ENCODE measurements at places on chromosomes 16 and 17.
A peak's percentile ranks its signal among the peaks of the same experiment; 100 is the strongest.

- no peak for DNase-seq
Observed at GRCh38 chr16:85992359-85992758, 93.4 kb downstream of the IRF8 start.

GRCh38 chr16:10833271-10833670, 14.7 kb upstream of the TVP23A start:
- no peak for DNase-seq

DNA sequence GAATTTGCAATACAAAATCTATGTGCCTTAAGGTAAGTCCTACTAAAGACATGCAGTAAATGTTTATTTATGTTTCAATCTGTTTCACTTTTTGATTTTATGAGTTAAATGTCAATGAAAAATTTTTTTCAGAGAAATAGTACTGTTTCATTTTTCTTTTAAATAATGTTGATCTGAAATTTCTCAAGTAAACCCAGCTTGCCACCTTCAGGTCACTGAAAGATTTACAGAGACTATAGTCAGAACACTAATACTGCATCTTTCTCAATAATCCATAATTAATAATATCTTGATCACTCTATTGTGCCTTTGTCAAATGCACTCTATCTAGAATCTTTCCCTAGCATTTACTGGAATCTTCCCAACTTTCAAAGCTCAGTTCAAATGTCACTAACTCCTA, 6.5 kb upstream of the DHX40 start:
- DNase-seq, result no peak

DNA sequence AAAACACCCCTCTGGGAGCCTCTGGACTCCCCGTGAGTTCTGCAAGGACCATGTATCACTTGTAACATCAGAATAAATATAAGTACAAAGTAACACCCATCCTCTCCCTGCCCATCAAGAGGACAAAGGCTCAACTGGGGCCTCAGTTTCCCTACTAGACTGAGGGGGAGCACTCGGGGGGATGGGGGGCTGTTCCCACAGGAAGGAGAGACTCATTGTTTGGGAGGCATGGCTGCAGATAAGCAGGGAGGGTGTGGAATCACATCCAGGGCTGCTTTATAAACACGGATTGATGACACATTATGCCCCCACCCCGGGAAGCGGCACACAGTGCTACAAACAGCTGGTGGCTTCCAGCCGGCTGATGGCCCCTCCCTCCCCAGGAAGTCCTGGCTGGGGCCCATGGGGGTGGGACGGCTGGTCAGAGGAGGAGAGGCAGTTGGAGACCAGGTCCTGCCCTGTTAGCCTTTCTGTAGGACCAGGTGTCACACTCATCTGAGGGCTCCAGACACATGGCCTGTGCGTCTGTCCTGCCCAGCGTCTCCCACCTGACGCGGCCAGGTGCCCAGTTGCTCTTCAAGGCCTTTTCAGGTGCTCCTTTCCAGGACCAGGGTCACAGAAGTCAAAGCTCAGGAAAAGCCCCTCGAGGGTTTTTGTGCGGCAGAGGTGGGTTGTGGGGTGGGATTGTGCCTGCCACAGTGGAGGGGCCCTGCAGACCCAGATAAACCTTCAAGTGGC, 1.3 kb upstream of the MPG start:
- DNase-seq, result no peak

GRCh38 chr17:7883781-7884386, 4.7 kb upstream of the CHD3 start:
- no peak for DNase-seq

DNA sequence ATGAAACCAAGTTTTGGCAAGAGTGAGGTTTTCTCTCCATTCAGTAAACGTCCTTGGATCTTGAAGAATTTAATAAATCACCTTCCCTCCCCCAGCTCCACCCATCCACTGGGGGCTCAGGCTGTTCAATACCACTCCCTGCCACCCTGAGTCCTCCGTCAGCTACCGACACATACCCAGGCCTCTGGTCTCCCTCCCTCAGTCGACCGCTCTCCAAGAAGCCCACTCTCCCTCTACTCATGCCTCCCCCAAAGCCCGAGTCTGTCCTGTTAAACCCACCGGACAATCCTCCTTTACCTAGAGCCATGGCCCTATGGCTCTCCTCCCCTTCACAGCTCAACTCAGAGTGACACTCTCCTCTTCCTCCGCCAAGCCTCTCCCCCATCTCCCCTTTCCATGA, 19.7 kb upstream of the SLC4A1 start:
- no peak for DNase-seq

- DNase-seq, result no peak
Observed at GRCh38 chr17:17086585-17086984, 44.3 kb downstream of the MPRIP start.

- no peak for DNase-seq
Observed at GRCh38 chr16:87581857-87582215, 20.5 kb upstream of the JPH3 start.

DNA sequence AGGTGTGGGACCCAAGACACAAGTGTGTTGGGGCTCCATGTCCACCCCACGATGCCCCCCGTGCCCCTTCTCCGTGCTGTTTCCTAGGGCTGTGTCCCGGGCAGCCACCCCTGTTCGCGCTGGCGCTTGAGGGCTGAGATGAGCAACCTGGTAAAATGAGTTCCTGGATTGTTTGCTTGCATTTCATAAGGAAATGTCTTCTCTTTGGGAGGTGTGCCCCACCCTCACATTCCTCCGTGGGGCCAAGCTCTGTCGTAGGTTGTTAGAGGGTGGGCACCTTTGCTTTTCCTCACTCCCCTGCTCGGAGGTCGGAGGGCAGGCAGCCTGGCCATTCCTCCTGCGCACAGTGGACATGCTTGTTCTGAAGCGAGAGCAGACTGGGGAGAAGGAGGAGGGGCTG, 171.3 kb upstream of the CHMP6 start:
- no peak for DNase-seq

DNA sequence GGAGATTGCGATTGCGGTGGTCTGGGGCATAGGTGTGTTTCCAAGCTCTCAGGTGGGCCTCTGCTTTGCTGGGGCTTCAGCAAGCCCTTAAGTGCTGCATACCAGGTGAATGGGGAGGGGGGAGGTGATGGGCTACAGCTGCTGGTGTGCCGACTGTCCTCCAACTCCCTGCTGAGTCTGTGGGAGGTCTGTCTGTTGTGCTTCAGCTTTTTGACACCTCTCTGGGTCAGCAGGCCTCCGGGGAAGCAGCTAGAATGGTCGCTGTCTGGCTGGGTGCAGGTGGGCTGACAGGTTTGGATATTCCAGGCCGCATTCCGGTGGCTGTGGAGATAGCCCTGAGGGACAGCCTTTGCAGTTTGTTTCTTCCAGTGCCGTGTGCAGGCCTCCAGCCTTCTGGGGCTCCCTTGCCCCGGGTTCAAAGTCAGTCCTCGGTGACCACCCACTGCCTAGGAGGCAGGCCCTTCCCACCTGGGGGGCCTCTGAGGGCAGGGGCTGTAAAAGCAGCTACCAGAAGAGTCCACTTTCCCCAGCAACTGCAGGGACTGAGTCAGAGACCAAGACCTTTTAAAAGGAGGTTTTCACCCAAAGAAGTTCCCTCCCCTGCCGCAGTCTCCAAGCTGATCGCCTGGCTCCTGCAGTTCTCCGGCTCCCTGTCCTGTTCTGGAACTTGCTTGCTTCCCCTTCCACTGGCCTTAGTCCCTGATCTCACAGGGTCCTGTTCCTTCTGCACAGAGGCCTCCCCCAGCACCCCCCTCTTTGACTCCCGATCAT, 2.0 kb upstream of the TTYH2 start:
- DNase-seq, result no peak

GRCh38 chr17:49995055-49995738, at the start of gene DLX3:
Gene DLX3 (minus strand): TSS chr17:49995224. CDS start chr17:49994998, 226 bp downstream.
- DNase-seq, result no peak

GRCh38 chr16:35525979-35526590, 2066.7 kb downstream of the TP53TG3F start:
- no peak for DNase-seq

- DNase-seq, result no peak
Observed at GRCh38 chr17:28188841-28189263, 130.1 kb upstream of the TMEM97 start.

GRCh38 chr17:80476877-80477646, 655 bp upstream of the NPTX1 start:
- no peak for DNase-seq

DNA sequence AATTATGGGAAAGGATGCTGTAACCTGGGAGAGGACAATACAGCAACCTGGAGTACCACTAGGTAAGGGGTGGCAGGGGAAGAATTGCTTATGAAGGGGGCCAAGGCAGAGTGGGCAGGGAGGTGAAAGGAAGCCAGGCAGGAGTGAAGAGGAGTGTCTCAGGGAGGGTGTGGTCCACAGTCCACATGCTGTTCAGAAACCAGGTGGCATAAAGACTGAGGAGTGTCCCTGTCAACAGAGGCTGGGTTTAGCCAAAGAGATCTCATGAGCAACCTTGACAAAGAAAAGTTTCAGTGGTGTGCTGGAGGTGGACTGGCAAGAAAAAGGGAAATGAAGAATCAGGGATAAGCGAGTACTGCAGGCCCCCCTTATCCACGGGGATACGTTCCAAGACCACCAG, 88.4 kb downstream of the SPACA3 start:
- DNase-seq, result no peak

DNA sequence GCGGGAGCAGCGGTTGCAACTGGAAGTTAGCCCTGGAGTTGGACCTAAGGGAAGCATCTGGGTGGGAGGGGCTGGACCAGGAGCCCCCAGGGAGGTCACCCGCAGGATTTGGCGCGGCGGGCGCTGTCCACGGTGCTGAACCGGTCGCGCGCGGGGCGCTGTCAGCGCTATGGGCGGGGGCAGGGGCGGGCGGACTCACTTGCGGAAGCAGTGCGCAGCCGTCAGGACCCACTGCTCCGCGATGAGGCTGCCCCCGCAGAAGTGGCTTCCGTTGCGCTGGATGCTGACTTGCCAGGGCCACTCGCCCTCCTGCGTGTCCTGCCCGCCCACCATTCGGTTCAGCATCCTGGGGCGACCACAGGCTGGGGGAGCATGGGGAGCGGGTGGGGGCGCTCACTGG, 4.5 kb downstream of the PRSS27 start:
- peak; percentile 64 for DNase-seq

GRCh38 chr16:31131841-31132271, 3.7 kb downstream of the PRSS8 start:
- DNase-seq, result no peak

DNA sequence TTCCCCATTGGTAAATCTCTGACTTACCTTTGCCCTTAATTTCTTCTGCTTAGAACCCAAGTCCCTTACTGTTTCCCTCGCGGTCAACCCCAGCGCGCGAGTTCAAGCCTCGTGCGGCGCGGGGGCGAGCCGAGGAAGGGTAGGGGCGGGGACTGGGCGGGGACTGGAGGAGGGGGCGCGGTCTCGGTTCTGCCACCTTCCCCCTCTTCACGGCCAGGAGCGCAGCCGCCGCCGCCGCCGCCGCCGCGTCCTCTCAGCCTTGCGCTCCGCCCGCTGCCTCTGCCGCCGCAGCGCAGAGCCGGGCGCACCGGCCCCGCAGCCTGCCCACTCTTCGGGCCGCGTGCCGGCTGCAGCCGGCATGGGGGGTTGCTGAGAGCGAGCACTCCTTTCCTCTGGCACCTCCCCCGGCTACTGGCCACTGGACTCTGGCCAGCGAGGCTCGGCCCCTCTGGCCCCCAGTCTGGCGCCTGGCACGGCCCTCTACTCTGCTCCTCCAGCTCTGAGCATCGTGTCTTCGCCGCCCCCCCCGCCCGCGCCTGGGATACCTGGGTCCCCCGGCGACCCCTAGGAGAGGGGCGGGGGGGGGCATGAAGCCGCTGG, at the start of gene RAPGEFL1:
Gene RAPGEFL1, plus strand, starts transcription at position 196 of the 600 bp plus-strand sequence. Its CDS starts 392 bp downstream, at position 588.
- DNase-seq, result peak; percentile 67

- DNase-seq, result no peak
Observed at GRCh38 chr16:86193528-86194193, 294.7 kb downstream of the IRF8 start.

DNA sequence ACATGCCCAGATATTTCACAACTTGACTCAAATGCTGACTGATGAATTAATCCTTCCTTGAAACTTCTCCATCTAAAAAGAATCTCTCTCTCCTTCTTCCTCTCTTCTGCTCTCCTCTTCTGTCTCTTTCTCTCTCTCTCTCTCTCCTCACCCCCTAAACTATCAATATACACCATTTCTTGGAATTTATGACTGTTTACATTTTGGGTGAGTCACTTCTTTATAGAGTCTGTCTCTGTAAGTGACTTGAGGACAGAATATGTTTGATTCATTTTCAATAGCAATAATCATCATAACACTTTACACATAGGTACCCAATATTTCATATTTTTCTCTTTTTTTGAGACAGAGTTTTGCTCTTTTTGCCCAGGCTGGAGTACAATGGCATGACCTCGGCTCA, 15.3 kb downstream of the OR3A1 start:
- no peak for DNase-seq

- no peak for DNase-seq
Observed at GRCh38 chr17:17159571-17159970, 46.6 kb downstream of the PLD6 start.

- DNase-seq, result peak; percentile 71
Observed at GRCh38 chr17:5419959-5420653, at the start of gene RPAIN. Gene RPAIN (plus strand): TSS chr17:5420182. CDS start chr17:5420211, 29 bp downstream.

DNA sequence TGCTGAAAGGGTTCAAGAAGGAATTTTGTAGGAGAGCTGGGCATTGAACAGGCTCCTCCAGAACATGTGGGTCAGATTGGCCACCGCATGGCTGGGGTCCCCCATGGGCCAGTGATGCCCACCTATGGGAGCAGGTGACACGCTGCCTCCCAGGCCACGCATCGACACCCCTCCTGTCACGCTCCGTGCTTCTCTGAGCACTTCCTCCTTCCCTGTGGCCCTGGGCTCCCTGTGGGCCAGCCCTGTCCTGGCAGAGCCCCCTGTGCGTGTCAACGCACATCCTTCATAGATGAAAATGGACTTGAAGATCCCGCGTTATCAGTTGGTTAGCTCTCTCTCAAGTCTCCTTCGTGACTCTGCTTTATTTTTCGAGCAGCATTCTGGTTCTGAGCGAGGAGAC, 160.3 kb downstream of the RPTOR start:
- no peak for DNase-seq

DNA sequence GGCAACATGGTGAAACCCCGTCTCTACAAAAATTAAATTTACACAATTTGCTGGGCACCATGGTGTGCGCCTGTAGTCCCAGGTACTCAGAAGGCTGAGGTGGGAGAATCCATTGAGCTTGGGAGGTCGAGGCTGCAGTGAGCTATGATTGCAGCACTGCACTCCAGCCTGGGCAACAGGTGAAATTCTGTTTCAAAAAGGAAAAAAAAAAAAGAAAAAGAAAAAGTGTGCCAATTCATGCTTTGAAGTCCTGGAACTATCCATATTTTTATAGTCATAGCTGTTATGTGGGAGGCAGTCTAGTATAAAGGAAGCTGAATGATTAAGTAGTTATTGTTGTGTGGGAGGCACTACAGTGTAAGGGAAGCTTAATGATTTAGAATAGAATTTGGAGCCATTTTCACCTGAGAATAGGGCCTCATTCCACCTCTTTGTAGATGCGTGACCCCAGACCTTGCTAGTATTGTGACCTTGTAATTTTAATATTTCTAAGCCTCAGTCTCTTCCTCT, 31.6 kb downstream of the IQCK start:
- no peak for DNase-seq

- DNase-seq, result no peak
Observed at GRCh38 chr17:77383613-77384608, 243.1 kb downstream of the SEC14L1 start.

DNA sequence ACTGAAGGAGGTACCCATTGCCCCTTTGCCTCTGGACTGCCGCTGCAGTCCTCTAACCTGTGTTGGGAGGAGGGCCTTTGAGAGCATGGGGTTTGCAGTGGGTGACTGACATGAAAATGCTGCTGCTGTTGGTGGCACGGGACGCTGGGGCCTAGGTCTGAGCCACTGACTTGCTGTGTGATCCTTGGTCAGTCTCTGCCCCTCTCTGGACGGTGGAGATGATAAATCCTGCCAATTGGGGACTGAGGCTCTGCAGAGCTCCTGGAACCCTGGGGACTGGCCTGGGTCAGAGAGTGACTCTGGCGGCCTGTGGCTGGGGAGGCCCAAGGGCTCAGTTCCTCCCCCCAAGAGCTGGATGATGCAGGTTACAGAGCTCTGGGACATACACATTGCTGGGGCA, 6.1 kb upstream of the PYDC1 start:
- DNase-seq, result no peak
